ENCODE measurements at places on chromosomes 7 and 10. TPM values are rescaled to one million over a fixed set of nuclear protein-coding genes. Genes with fewer than 3 reads are reported as not detected.

The TMEM229A gene
- total RNA-seq: not detected

The LIPK gene
- not detected for total RNA-seq

The FBXL13 gene
- 1.6 TPM for total RNA-seq

The TEX47 gene
- not detected for total RNA-seq

The STAMBPL1 gene
- 11.9 TPM for total RNA-seq

The CFAP70 gene
- total RNA-seq: 3.6 TPM

Measured in articular chondrocyte of knee joint (primary cell).